ENCODE measurements at places on chromosomes 3 and 15. TPM values are rescaled to one million over a fixed set of nuclear protein-coding genes. Genes with fewer than 3 reads are reported as not detected.
A peak's percentile ranks its signal among the peaks of the same experiment; 100 is the strongest.

DNA sequence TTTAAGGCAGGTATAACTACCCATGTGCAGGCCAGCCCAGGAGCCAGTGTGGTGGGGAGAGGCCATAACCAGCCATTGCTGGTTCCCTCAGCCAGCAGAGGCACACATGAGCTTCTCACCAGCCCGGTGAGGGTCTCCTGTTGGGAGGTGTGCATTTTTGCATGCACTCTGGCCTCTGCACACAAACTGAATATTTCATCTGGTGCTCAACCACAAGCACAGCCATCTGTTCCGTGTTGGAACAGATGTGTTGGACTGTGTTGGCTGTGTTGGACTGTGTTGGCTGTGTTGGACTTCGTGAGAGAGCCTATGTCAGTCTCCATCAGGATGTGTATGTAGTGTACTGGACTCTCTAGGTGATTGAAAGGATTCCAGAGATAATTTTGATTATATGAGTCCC lies 67.2 kb downstream of the RPL39L start:
- DNase-seq: no peak

- DNase-seq: no peak
Observed at GRCh38 chr15:57352535-57353316, 23.6 kb upstream of the CGNL1 start.

DNA sequence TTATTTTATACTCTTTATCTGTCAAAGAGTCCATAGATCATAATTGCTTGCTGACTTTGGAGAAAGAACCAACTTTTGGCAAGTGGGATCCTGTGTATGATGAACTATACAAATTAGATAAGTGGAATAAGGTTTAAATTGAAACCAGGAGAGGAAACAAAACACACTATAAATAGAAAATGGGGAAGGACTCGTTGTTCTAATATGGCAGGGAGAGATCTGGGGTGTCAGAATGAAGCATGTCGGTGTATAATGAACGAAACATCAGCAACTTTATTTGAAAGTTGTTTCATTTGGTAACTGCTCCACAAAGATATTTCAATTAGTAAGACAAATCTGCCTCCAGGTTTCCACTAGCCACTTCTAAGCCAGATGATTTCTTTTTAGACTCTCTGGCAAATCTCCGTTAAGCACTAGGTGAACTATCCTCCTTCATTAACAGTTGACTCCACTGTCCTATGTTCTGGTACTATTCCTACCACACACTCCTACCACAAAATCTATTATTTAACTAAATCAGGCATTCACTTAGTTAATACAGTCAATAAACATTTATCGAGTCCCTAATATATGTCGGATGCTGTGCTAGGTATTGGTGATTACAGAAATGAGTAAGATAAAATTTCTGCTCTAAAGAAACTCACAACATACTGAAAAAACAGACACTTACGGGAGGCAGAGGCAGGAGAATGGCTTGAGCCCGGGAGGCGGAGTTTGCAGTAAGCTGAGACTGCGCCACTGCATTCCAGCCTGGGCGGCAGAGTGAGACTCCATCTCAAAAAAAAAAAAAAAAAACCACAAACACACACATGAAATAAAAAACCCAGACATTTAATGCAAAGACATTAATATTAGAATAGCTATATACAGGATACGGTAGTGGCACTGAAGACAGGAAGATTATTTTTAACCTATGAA lies 20.1 kb downstream of the SLC15A2 start:
- DNase-seq: no peak

DNA sequence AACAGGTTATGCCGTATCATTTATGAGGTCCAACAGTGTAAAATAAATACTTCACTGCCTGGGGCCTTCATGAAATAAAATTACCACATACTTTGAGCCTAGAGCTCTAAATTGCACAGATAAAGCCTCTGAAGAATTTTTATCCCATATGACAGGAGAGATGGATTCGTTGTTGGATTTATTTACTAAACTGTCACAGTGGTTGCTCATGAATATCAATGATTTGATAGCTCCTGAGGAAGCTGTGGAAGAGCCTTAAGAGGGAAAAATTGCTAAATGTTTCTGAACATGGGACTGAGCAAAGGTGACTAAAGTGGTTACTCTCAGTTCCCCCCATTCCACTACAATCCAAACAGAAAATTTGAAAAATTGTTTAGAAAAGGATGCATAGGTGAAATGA lies 558.9 kb upstream of the IL12A start:
- DNase-seq: no peak

DNA sequence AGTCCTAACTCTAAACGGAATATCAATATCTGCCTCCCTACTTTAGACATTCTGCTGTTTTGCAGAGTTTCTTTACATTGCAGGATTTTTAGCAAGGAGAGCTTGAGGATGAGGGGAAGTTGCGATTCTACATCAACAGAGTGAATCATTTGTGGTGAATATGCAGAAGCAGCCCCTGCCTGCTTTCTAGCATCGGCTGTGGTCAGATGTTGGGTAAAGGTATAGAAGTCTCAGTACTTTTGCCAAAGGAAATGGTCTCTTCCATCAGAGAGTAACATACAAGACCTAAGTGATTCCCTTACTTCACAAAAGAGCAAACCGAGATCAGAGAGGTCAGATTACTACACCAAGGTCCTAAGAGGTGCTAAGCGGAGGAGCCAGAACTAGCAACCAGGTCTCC lies 15.2 kb downstream of the ST3GAL6 start:
- no peak for DNase-seq

DNA sequence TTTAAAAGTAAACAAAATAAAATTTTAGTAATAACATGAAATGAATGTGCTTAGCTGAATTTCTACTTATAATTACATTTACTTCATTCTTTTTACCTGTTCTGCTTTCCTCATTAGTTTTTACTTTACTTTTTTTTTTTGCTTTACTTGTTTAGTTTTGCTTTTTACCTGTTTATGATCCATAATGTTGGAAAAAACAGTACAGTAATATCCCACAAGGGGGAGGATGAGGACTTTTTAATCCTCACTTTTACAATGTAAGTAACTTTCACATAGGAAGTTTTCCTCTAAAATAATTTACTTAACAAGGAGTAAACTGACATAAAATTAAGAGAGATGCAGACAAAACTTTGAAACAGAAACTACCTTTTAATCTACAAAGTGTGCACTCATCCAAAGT lies 268.7 kb downstream of the TBC1D5 start:
- DNase-seq: no peak

DNA sequence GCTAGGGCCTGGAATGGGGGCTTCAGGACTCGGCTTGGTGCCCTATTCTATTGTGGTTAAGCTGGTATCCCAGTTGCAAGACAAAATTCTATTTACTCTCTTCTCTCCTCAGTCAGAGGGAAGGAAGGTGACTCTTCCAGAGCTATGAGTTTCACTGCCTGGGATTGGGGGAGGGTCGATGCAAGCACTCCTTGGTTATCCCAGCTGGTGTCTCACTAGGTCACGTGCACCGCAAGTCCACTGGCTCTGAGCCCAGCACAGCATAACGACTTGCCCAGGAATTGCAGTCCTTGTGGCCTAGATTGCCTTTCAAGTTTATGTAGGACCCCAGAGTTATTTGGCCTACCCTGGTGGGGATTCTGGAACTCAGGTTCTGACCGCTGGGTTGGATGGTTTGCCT lies 958.8 kb downstream of the IGSF11 start:
- DNase-seq: no peak

GRCh38 chr3:76986876-76987474 lies 52.9 kb upstream of the ROBO2 start:
- DNase-seq: no peak

DNA sequence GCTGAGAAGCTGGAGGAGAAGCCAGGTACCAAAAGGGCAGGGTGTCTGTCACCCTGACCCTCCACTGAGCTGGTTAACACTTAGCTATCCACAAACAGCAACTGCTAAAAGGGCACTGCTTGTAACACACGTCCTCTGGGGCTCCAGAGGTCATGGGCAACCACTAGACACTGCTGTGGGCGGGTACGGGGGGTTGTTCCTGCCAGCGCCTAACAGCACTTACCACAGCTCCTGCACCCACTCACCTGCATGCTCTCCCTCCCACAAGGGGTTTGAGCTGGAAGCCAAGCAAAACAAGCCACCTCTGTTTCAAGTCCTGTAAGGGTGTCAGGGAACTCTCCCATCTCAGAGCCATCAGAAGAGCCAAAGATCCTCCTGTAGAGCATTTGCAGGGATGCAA lies 407.6 kb downstream of the MFSD1 start:
- no peak for DNase-seq

- DNase-seq: no peak
Observed at GRCh38 chr3:31248563-31248992, 284.1 kb upstream of the STT3B start.

GRCh38 chr3:44418549-44418948 lies 58.9 kb downstream of the ZNF445 start:
- no peak for DNase-seq

DNA sequence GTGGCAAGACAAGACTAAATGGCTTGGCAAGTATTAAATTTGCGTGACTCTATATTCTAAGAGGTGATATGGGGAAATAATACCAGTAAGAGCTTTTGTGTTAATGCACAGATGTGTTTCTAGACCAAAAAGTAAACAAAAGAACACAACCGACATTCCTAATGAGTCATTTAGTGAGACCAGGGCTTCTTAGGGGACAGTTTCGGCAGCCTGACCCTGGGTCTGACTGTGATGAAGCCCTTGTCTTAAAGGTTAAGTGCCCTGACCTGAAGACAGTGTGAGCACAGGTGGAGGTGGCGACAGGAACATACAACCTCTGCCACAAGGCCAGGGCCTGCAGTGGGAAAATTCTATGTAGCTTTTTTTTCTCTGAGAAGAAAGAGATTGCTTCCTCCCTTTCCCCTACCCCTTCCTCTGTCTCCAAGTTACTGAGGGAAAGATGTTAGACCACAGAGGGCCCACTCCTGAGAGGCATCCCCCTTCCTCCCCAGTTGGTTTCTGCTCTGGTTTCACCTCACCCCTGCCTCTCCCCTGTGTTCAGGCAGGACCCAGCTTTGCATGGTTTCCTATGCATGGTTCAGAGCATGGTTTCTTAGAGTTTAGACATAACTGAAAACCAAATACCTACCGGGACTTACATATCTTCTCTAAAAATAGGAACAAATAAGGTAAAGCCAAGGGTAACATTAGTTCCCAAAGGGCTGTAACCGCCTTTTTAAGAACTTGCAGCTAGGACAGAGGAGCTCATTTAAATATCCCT lies 24.8 kb upstream of the CMTM7 start:
- DNase-seq: no peak

GRCh38 chr3:42694366-42694765 lies 8.2 kb downstream of the HHATL start:
- no peak for DNase-seq

- no peak for DNase-seq
Observed at GRCh38 chr15:31486906-31487695, 160.5 kb downstream of the KLF13 start.

DNA sequence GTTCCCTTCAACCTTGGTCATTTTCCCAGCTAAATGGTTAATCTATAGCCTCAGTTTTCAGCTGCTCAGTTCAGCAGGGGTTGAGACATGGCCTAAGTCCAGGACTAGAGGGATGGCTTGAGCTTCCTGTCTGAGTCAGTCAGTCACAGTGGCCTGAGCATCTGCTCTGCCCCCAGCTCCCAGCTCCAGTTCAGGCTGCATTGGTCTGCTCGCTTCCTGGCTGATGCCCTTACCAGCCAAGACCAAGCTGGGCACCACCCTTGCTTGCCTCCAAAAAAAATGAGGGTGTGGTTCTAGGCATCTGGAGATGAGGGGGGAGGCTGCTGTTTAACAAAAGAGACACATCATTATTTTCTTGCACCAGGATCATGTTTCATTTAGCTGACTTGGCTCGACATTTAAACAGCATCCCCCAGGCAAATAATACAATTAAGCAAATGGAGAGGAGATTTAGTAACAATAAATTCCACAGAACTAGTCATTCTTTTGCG lies 70.7 kb downstream of the WNT5A start:
- DNase-seq: no peak

GRCh38 chr3:46651084-46651483 lies 38.8 kb downstream of the FAM240A start:
- no peak for DNase-seq

GRCh38 chr15:59654046-59654445 lies 3.3 kb downstream of the GTF2A2 start:
- DNase-seq: no peak

GRCh38 chr15:92521624-92522008 lies 127.9 kb downstream of the ST8SIA2 start:
- DNase-seq: peak; percentile 50

DNA sequence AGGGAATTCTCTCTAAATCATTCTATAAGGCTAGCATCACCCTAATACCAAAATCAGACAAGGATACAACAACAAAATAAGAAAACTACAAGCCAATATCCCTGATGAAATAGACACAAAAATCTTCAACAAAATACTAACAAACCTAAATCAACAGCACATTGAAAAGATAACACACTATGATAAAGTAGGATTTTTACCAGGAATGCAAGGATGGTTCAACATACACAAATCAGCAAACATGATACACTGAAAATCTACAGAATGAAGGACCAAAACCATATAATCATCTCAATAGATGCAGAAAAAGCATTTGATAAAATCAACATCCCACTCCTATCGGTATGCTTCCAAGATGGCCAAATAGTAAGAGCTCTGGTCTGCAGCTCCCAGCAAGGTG lies 39.5 kb downstream of the ALDH1A2 start:
- no peak for DNase-seq

- DNase-seq: no peak
Observed at GRCh38 chr3:186991470-186991869, 61.1 kb downstream of the ST6GAL1 start.

DNA sequence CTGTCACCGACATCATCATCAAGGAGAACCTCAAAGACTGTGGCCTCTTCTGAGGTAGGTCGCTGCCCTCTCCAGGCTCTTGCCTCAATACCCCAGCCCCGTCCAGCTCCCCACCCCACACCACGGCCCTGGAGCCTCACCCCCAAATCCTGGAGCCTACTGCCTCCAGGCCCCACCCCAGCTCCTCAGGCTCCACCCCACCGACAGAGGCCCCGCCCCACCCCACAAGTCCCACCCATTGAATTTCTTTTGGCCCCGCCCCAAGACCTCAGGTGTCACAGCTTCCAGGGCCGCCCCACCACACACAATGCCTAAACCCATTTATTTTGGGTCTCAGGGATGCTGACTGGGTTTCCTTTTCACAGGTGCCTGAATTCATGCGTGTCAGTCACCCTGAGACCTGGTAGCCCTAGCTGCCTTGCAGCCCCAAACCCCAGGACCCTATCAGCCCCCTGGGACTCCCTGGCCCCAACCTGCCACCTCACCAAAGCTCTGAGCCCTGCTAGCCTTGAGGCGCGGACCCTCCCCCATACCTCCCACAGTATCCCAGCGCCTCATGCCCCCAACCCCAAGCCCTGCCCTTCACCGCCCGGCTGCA lies 3.6 kb downstream of the GNAT1 start:
- DNase-seq: no peak

Gene ADAMTS17
- total RNA-seq: 2.8 TPM

Gene PLOD2
- 92.6 TPM for total RNA-seq

Gene ZNF280D
- total RNA-seq: 50.0 TPM

Gene TRH
- total RNA-seq: not detected

Gene PLSCR2
- total RNA-seq: not detected

Gene DCLK3
- total RNA-seq: not detected

Gene SLC51B
- total RNA-seq: not detected

Gene TBC1D21
- not detected for total RNA-seq

Gene OR5K2
- total RNA-seq: not detected
